ENCODE measurements at places on chromosomes 5 and 9. TPM values are rescaled to one million over a fixed set of nuclear protein-coding genes. Genes with fewer than 3 reads are reported as not detected.

TSLP gene
- total RNA-seq, result 0.11 TPM

FRMD3 gene
- total RNA-seq, result 3.7 TPM

SPOCK1 gene
- 0.52 TPM for total RNA-seq

ROPN1L gene
- total RNA-seq, result 3.0 TPM

BTNL8 gene
- 0.09 TPM for total RNA-seq

FABP6 gene
- not detected for total RNA-seq

ERAP2 gene
- 5.6 TPM for total RNA-seq

BRINP1 gene
- 1.2 TPM for total RNA-seq

GABRB2 gene
- not detected for total RNA-seq

TMEM252 gene
- total RNA-seq, result not detected

C7 gene
- total RNA-seq, result 0.09 TPM

FBLL1 gene
- total RNA-seq, result 0.98 TPM

ERGIC1 gene
- total RNA-seq, result 58.6 TPM

EXD3 gene
- total RNA-seq, result 14.6 TPM
